ENCODE measurements at places on chromosomes 3 and 15.

GRCh38 chr3:65938676-65939075 is 100.0 kb downstream of the MAGI1 start:
- no peak for DNase-seq

- no peak for DNase-seq
Measured at GRCh38 chr3:117404730-117405129, 695.2 kb downstream of the TUSC7 start.

DNA sequence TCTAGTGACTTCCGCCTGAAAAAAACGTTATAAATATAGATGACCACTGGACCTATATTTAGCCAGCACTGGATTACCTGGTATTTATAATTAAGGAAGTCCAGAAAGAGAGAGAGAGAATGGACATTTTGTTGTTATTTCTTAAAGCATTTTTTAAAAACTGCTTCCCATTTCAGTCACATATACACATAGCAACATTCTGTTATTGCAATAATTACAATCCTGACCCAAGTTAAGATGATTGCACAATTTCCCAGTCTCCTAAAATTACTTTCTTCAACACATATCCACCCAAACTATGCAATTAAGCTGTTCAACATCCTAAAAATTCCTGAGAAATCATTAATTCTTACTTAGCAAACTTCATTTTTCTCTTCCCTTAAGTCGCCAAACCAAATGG is 37.7 kb downstream of the PCSK6 start:
- no peak for DNase-seq

DNA sequence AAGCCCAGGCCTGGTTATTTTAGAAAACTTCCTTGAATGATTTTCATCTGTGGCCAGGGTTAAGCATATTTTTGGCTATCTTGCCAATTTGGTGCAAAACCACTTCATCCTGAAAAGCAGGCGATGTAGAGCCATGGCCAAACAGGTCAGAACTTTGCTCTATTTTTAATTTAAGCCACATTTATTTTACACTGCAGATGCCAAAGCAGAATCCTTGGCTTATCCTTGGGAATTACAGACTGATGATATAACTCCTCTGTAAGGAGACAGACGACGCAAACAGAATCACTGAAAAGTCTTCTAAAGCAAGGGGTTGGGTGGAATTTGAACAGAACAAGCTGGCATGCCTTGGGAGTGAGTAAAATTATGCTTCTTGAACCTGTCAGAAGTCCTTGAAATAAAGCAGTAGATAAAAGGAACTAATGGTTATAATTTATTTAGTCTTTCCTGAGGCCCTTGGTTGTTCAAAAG is 121.9 kb downstream of the CHST2 start:
- DNase-seq = no peak

DNA sequence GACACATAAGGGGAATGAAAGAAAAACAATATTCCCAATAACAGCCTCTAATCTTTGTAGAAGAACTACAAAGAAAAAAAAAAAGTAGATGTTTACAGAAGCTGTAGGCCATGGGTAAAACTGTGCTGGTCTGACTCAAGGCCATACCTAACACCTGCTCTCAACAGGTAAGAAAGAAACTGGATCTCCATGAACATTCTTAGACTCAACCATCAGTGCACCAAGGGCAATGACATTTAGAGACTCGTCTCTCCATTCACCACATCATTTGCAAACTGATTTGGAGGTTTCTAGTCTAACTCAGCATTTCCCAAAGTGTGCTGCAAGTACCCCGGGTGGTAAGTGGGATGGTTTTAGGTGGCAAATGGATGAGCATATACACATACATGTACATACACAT is 164.2 kb downstream of the FOXP1 start:
- DNase-seq = no peak
